ENCODE measurements at places on chromosomes 3 and 15. TPM values are rescaled to one million over a fixed set of nuclear protein-coding genes. Genes with fewer than 3 reads are reported as not detected.

The IQCH gene
- total RNA-seq, result 2.6 TPM

DNA sequence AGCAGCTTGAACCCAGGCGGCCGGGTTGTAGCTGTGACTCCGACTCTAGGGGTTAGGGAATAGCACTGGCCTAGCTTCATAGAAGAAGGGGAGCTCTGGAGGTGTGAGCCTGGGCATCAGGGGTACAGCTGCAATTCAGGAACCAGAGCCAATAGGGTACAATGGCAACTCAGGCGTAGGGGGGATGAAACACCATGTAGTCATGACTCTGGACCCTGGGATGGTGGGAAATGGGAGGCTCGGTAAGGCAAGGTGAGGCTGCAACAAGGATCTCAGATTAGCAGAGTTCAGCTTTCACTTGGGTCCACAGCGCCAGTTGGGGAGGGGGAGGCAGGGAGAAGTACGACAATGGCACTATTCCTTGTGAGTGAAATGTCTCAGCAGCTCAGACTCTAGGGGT, 210.2 kb upstream of the LYSMD4 start:
- no peaks in the 10 kb centered on the region for H3K27me3 ChIP-seq
- H3K4me3 ChIP-seq, result no peak overlapping the region
- H3K27ac ChIP-seq, result no peak overlapping the region
- no peak for DNase-seq
- no peaks in the 10 kb centered on the region for H3K36me3 ChIP-seq

- H3K4me1 ChIP-seq, result no peaks in the 10 kb centered on the region
- H3K27ac ChIP-seq, result no peak overlapping the region
- no peaks in the 10 kb centered on the region for H3K27me3 ChIP-seq
- DNase-seq, result no peak
Observed at GRCh38 chr3:8986741-8987140, 23.5 kb upstream of the RAD18 start.

- H3K27me3 ChIP-seq, result no peaks in the 10 kb centered on the region
- H3K4me3 ChIP-seq, result no peak overlapping the region
- no peaks in the 10 kb centered on the region for H3K36me3 ChIP-seq
- peaks cover 21% of the 10 kb centered on the region for H3K4me1 ChIP-seq
- no peak for DNase-seq
Observed at GRCh38 chr15:31346367-31347066, 19.9 kb downstream of the KLF13 start.

DNA sequence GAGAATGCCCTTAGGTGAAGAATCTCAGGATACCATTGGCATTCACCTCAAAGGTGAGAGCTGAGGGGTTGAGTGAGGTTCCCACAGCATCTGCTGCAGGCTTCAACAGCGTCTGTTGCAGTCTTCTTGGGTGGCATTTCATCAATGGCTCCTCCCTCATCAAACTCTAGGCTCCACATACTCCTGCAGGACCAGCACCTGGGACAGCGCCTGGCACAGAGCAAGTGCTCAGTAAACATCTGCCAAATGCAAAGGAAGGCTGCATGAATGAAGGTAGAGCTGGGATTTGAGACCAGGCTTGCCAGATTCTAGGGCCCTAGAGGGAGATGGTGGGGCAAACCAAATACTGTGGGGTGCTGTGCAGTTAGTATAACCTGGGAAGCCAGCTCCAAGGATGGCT, 9.6 kb downstream of the TRH start:
- no peak overlapping the region for H3K27ac ChIP-seq
- no peak overlapping the region for H3K4me3 ChIP-seq

DNA sequence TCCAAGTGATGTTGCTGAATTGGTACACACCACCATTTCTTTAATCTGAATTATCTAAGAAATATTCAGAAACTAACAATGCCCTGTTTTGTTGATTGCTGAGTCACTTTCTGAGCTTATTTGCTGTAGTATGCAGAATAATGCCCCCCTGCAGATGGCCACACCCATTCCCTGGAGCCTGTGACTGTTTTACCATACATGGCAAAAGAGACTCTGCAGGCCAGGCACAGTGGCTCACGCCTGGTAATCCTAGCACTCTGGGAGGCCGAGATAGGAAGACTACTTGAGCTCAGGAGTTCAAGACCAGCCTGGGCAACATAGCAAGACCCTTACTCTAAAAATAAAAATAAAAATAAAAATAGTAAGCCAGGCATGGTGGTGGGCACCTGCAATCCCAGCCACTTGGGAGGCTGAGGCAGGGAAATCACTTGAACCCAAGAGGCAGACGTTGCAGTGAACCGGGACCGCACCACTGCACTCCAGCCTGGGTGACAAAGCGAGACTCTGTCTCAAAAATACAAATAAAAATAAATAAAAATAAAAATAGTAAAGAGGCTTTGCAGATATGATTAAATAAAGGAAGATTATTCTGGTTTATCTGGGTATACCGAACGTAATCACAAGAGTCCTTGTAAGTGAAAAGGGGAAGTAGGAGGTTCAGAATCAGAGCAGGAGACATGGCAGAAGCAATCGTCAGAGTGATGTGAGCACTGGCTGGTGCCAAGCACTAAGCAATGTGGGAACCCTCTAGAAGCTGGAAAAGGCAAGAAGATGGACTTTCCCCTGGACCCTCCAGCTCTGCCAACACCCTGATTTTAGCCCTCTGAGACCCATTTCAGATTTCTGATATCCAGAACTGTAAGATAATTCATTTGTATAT, 19.0 kb downstream of the PCYT1A start:
- no peaks in the 10 kb centered on the region for H3K4me1 ChIP-seq
- DNase-seq, result no peak
- no peak overlapping the region for H3K4me3 ChIP-seq
- peaks cover 10% of the 10 kb centered on the region for H3K36me3 ChIP-seq
- H3K27ac ChIP-seq, result no peak overlapping the region

DNA sequence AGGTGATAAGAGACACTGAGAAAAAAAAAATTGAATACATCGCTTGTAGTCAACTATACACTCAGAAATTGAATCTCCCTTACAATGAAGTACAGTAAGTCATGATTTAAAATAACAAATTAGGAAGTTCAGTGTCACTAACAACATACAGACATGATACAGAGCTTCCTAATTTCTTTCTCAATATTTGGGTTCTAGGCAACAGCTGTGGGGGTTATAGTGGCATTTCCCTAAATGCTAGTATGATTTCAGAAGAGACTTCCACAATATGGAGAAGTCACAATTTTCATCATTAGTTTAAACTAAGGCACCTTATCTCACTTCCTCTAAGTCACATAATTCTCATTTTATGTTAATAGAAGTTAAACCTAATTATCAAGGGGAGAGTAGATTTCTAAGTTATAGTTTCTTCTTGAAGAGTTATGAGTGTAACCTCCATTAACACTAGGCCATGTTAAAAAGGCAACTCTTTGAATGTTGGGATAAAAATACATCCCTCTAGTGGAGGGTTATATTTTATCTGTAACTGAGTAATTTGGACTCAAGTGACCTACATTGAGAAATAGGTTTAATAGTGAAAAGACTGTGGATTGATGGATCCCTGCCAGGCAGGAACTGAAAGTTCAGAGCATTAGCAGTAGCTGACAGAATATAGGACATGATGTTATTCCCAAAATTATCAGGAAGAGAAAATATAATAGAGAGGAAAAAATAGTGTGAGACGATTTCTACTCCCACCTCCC, 286.0 kb upstream of the SUCLG2 start:
- H3K4me1 ChIP-seq, result no peaks in the 10 kb centered on the region
- H3K4me3 ChIP-seq, result no peak overlapping the region
- H3K36me3 ChIP-seq, result no peaks in the 10 kb centered on the region
- DNase-seq, result no peak
- H3K27ac ChIP-seq, result no peak overlapping the region

DNA sequence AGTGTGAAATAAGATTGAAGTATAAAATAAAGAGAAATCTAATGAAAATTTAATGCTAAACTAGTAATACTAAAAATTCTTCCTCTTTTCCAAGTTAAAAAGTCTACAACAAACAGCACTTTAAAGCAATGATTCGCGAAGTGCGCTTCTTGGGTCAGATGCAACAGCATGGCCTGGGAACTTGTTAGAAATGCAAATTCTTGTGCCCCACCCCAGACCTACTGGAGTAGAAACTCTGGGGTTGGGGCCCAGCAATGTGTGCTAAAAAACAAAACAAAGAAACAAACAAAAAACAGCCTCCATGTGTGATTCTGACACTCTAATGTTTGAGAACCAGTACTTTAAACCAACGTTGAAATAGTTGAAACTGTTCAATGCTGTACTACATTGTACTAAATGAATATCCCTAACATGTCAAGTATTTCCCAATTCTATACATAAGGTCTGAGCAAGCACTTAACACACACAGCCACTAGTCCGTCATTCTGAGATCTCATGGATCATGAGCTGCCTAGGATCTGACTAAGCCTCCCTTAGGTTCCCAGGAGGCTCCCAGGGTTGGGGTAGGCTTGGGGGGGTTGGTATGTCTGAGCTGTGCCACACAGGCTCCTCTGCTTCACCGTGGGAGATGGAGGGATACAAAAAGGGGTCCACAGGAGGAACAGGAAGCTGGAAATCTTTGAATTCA, 6.1 kb downstream of the RASGRP1 start:
- peaks cover 46% of the 10 kb centered on the region for H3K27me3 ChIP-seq
- H3K36me3 ChIP-seq, result no peaks in the 10 kb centered on the region
- H3K27ac ChIP-seq, result no peak overlapping the region
- no peaks in the 10 kb centered on the region for H3K4me1 ChIP-seq
- H3K4me3 ChIP-seq, result no peak overlapping the region

Measured in endothelial cell of umbilical vein (primary cell).